CD4-positive, alpha-beta T cell treated with Interleukin-6 at 100 ng/mL for 8 hours (primary cell): ENCODE measurements at places on chromosomes 7 and 10.
A peak's percentile ranks its signal among the peaks of the same experiment; 100 is the strongest.

- no peak for DNase-seq
These were observed 19.6 kb downstream of the ANXA11 start for GRCh38 chr10:80185578-80186299.

DNA sequence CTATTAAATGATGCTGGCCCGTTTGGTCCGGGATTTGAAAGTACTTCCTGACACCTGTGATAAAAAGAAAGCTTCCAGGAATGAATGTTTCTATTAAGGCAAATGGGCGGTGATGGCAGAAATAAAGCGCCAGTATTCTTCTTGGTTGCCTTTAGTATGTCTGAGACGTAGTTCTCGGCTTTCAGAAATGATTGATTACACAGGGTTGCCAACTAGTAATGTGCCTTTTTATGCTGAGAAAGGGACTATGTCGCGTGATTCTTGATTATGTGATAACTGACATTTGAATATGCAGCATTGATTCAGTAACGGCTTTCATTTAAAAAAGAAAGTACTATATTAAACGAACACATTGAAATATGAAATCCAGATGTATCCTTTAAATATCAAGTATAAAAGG, 13.9 kb downstream of the ZRANB1 start:
- DNase-seq, result no peak

GRCh38 chr7:81519886-81520285, 250.0 kb downstream of the HGF start:
- DNase-seq, result no peak

- no peak for DNase-seq
These were observed 32.3 kb upstream of the FAM204A start for GRCh38 chr10:118374404-118374803.

DNA sequence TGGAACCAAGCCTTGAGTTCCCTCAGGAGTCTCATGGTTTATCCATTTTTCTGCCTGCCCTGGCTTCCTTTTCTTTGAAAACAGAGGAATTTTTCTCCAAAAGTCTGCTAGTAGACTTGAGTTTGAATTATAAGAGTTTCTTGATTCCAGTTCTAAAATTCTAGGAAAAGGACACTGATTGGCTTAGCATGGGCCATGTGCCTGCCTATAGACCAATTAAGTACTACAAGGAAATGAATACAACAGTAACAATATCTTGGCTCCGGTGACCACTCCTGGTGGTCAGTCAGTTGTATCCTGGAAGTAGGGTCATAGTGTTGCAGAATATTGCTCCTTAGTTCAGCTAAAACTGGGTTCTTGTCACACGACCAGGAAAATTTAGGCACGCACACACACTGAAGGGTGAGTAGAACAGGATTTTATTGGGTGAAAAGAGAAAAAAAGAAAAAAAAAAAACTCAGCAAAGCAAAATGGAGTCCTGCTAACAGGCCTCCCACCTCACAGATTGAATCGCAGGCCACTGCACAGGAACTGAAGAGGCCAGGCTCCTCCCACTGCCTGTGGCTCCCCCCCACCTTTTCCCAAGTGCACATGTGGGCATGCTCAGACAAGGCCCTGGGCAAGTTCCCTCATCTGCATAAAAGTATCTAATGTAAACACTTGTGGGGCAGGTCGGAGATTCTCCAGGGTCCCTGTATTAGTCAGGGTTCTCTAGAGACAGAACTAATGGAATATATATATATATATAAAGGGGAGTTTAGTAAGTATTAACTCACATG, 155.1 kb downstream of the LYZL1 start:
- DNase-seq, result no peak

DNA sequence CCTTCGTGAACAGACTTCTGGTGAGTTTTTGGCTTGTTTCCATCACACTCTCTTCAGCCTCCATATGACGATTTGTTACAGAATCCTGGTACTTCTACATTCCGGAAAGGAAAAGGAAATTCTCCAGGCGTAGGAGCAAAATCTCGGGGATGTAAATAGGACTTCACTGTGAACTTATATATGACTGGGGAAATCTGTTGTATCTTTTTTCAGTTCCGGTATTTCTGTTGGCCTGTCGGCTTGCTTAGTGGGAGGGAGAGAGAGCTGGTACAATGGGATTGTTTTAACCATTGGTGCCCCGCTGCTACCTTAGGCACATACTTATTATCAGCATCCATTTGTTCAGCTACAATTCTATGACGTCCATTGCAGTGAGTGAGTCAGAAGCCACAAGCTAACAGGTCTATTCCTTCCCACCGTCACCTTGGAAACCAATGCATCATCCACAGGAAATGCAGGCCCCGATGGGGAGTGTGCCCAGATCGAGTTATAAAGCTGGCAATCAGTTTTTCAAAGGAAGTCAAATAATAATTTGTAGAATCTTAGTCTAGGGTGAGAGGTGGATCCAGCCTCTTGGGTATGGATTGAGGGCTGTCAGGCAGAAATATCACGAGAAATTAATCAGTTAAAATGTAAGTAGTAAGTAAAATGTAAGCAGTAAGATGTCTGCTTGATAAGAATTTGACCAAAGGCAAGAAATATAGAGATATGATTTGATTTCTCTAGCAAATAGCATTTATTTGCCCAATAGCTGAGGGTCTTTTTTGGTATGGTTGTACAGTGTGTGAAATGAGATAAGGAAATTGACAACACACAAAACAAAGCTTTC, 92.0 kb upstream of the MKLN1 start:
- peak; percentile 81 for DNase-seq

DNA sequence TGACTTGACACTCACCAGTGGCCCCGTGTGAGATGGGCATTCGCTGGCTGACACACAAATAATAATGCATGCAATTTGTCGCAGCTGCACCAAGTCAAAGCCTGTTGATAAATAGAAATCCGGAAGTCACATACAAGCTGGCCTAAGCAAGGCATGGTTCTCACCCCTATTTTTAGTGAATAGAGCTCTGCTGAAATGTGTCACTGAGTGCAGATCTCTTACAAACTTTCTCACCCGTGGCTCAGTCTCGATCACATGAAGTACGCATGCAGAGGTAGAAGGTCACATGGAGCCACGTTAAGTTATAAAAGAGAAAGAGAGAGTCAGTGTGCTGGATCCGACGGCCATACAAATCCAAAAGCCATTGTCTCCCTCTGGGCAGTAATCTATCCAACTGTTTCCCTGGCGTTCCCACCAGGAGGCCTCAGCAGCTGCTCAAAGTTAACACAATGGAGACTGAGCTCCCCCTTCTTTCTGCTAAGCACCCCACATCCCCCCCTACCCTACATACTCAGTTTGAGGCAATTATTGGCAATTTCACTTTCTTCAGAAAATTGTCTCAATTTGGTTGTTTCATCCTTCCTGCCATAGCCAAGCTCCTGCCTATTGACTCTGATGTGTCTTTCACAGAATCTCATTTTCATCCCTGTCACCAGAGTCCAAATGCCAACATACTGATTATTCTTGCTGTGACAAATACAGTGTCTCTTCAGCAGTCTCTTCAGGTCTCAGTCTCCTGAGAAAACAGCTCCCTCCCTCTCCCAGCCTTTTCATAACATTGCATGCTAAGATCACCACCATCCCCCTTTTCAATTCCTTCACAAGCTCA, 473.3 kb upstream of the NRP1 start:
- DNase-seq, result no peak

DNA sequence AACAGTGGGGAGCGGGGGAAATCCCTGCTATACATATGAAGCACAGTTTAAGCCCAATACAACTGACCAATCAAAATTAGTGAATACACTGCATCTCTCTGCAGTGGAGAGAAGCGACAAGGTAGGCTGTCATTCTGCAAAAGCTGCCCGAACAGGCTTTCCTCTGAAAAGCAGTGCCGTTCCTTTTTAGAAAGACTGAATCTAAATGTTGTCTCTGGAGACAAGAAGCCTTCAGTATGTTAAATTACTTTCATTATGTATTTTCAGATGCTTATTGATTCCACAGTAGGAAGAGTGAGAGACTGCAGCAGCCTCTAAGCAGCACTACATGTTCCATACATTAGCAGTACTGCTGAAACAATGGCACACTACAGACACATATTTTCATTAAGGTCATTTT, at the start of gene GPR22:
GPR22 (plus strand) TSS at position 129 of the 400 bp plus-strand sequence. CDS start 4,004 bp downstream, outside the sequence.
- DNase-seq, result no peak

- peak; percentile 53 for DNase-seq
These were observed 19.1 kb upstream of the KLF6 start for GRCh38 chr10:3803927-3804741.

- DNase-seq, result no peak
These were observed 1054.0 kb downstream of the TYW1 start for GRCh38 chr7:68050627-68051026.

GRCh38 chr10:76089556-76090180, 658.2 kb downstream of the LRMDA start:
- no peak for DNase-seq

DNA sequence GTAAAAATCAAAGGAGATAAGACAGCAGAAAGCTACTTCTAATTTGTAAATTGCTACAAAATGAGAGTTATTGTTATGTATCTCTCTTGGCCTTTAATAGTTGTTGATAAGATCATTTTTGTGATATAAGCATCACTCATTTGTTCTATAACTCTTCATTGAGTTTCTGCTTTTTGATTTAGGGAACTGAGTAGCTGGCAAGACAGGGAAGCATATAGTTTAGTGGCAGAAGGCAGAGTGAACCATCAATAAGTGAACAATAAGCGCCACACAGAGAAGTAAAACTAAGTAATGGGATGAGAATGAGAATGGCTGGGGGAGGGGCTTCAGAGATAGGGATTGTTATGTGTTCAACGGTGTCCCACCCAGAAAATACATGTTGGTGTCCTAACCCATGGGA, 245.4 kb downstream of the ADARB2 start:
- DNase-seq, result no peak

DNA sequence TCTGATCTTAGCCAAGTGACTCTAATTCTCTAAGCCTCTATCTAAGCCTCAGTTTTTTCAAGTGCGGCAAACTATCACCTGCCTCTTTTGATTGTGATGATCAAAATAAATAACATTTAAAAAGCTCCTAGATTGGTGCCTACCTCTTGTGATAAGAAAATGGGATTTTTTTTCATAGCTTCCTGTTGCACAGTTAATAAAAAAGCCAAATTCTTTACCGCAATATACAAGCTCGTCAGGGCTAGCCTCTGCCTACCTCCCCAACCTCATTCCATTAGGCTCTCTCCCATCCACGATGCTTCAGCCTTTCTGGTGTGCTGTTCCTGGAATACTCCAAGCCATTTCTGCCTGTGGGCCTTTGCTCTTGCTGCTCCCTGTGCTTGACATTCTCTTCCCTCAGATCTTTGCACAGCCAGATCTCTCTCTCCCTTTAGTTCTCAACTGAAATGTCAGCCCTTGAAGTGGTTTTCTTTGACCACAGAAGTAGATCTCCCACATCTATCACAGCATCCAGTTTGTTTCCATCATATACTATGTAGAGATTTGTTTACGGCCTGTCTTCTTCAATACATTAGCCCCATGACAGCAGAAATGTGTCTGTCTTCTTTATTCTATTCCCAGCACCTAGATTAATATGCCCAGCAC, 48.8 kb downstream of the SFR1 start:
- peak; percentile 44 for DNase-seq

- DNase-seq, result no peak
These were observed 41.7 kb downstream of the ARL4A start for GRCh38 chr7:12729112-12729511.

DNA sequence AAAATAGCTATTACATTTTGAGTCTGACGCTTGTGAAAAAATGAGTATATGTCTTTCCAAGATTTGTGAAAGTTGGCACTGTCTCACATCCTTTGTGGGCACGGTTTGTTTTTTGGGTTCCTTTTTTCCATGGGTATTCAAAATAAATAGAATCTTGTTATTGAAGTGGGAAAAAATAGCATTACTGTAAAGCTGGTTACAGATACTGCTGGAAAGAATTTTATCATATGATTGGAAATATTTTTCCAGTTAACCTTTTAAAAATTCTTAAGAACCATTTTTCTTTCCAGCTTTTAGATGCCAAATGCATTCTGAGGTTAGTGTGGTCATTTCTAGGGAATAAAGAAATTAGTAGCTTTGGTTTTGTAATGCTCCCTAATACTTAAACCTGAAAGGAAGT, 11.4 kb downstream of the NET1 start:
- DNase-seq, result no peak

GRCh38 chr10:14549496-14549895, 218.8 kb upstream of the FRMD4A start:
- DNase-seq, result no peak

- no peak for DNase-seq
These were observed 319.0 kb upstream of the NPSR1 start for GRCh38 chr7:34338961-34339526.
